ENCODE measurements at places on chromosomes 5 and 9.

GRCh38 chr5:107338335-107338734 is 332.4 kb downstream of the EFNA5 start:
- no peaks in the 10 kb centered on the region for H3K4me1 ChIP-seq
- DNase-seq, result no peak
- no peaks in the 10 kb centered on the region for H3K27me3 ChIP-seq
- H3K27ac ChIP-seq, result no peak overlapping the region

- peaks cover 11% of the 10 kb centered on the region for H3K36me3 ChIP-seq
- DNase-seq, result no peak
- no peak overlapping the region for H3K27ac ChIP-seq
- H3K27me3 ChIP-seq, result no peaks in the 10 kb centered on the region
- no peak overlapping the region for H3K4me3 ChIP-seq
Measured at GRCh38 chr5:102922111-102922720, 167.1 kb downstream of the PAM start.

GRCh38 chr5:126953640-126954039 is 76.7 kb downstream of the MARCHF3 start:
- H3K4me3 ChIP-seq, result no peak overlapping the region
- no peaks in the 10 kb centered on the region for H3K36me3 ChIP-seq
- DNase-seq, result no peak
- no peak overlapping the region for H3K27ac ChIP-seq
- no peaks in the 10 kb centered on the region for H3K4me1 ChIP-seq

DNA sequence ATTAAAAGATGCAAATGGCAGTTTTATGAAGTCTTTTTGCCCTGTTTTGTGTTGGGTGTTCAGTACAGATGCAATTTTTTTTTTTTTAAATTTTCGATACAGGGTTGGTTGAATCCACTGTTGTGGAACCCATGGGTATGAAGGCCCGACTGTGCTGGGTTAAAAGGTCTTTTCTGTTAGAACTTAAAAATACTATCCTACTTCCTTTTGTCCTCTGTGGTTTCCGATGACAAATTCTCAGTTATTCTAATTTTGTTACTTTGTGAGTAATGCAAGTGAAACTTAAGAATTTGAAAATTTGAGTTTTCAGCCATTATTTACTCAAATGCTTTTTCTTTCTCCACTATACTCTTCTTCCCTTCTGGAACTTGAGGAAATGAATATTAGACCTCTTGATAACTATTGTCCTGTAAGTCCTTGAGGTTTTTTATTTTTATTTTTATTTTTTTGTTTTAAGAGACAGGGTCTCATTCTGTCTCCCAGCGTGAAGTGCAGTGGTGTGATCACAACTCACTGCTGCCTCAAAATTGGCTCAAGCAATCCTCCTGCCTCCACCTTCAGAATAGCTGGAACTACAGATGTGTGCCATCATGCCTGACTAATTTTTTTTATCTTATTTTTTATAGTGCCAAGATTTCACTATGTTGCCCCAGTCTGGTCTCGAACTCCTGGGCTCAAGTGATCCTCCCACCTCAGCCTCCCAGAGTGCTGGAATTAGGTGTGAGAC is 67.5 kb downstream of the ZCCHC7 start:
- no peak overlapping the region for H3K27ac ChIP-seq
- H3K4me3 ChIP-seq, result no peak overlapping the region
- no peaks in the 10 kb centered on the region for H3K4me1 ChIP-seq
- H3K36me3 ChIP-seq, result peaks cover 3% of the 10 kb centered on the region
- no peaks in the 10 kb centered on the region for H3K27me3 ChIP-seq

GRCh38 chr9:121253162-121253561 is 14.8 kb upstream of the GSN start:
- H3K4me3 ChIP-seq, result no peak overlapping the region
- DNase-seq, result no peak
- H3K36me3 ChIP-seq, result no peaks in the 10 kb centered on the region

DNA sequence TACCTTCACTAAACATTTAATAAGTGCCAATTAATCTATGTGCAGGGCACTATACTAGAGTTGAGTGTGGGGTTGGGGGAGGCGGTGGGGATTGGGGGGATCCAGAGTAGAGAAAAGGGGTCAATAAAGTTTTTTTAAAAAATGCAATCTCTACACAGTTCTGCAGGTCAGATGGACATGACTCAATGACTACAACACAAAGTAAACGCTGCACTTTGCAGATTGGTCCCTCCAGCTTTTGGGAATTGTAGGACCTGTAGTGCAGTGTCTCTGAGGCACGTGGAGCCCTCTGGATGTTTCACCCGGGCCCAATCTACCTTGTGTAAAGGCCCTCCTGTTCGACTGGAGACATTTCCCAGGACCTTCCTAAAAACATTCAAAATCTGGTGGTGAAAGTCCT is 43.5 kb downstream of the SEMA6A start:
- no peak for DNase-seq
- H3K27ac ChIP-seq, result peak overlapping the region; percentile 93
- no peaks in the 10 kb centered on the region for H3K36me3 ChIP-seq
- no peak overlapping the region for H3K4me3 ChIP-seq
- H3K4me1 ChIP-seq, result peaks cover 87% of the 10 kb centered on the region
